ENCODE measurements at places on chromosomes 12 and 14. TPM values are rescaled to one million over a fixed set of nuclear protein-coding genes. Genes with fewer than 3 reads are reported as not detected.
A peak's percentile ranks its signal among the peaks of the same experiment; 100 is the strongest.

DNA sequence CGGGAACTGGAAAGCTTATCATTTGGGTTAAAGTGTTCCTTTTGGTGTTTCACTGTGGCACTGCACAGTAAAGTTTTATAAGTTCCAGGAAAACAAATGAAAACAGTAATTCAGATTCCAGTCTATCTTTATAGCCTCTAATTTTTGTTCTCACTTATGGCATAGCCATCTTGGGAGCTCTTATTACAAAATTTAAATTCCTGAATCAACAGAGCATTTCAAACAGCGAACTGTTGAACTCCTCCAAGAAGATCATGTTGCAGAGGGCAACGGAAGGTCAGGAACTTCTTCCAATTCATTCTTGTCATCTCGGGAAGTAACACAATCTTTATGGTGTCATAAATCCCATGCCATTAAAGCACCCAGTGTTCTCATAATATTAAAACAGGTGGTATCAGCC, 229.1 kb downstream of the KCNC2 start:
- no peak for DNase-seq

DNA sequence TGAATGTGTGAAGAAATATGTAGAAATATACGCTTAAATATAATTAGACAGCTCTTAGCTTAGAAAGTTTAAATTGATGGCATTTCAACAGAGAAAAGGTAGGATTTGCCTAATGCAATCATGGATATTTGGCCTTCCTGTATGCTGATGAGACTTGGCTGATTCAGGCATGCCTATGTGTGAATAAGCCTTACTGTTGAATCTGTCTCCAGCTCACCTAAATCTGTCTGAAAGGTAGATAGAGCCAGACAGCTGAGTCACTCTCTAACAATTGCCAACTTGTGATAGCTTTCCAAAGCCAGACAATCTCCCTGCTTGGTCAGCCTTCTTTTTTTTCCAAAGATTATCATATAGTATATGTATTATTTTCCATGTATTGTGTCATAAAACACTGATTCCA, 92.8 kb upstream of the FLRT2 start:
- DNase-seq = no peak

DNA sequence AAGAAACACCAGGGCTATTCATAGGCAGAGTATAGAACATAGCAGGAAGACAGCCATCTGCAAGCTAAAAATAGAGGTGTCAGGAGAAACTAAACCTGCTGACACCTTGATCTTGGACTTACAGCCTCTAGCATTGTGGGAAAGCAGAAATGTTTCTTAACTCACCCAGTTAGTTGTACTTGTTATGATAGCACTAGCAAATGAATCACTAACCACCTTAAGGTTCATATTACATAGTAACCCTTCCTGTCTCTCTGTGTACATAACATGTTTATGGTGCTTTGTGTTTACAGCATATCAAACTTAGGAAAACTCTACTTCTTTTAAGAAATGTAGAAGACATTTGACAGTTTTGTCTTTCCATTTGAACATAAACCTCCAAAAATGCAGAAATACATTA, 1031.3 kb downstream of the FSCB start:
- DNase-seq = no peak

DNA sequence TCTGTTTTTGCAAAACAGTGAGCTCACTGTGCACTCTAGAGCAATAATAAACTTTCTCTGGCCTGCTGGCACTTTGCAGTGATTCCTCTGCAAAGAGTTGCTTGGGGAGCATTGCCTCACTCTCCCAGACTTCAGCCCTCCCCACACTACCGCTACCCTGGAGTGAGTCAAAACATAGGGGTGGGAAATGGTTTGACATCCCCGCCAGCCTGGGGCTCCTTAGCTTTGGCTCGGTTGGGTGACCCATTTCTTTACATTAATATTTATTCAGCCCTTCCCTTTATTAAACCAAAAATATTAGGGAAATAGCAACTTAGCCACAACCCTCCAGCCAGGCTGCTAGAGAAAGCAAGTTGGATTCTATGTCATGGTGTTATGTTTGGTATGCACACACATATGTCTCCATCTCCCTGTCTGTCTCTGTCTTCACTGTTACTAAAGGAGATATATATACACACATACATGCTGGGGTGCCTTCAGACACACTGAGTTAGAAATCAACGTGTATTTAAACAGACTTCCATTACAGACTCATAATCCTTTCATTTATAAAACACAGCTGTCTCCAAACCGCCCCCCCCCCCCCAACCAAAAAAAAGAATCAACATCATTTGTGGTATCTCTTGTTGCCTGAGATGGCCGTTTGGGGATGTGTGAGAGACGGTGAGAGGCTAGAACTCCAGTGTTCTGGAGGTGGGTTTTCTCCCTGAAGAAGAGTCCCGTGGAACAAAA, 3.4 kb upstream of the IRF2BPL start:
- peak; percentile 81 for DNase-seq

- DNase-seq = no peak
These were observed 104.8 kb downstream of the KIF26A start for GRCh38 chr14:104243200-104243599.

DNA sequence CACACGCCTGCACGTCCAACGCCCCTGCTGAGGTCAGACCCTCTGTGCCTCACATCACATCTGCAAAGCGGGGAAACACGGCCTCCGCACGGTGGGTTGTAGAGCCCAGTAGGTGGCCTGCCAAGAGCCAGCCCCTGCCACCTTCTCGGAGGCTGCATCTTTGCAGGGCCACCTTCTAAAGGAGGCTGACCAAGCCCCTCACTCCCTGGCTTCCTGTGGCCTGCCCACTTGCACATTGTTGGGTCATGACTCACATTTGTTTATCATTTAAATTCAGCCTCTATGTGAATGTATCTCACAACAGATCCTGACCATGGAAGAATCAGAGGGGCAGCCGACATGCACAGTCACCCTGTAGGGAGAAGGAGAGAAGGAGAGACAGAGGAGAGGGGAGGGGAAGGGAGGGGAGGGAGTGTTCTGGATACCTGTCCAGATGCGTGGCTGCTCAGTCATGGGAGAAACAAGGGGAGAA, 319.5 kb upstream of the DIO3 start:
- DNase-seq = no peak

GRCh38 chr12:47352067-47352466, 272.3 kb upstream of the AMIGO2 start:
- DNase-seq = no peak

DNA sequence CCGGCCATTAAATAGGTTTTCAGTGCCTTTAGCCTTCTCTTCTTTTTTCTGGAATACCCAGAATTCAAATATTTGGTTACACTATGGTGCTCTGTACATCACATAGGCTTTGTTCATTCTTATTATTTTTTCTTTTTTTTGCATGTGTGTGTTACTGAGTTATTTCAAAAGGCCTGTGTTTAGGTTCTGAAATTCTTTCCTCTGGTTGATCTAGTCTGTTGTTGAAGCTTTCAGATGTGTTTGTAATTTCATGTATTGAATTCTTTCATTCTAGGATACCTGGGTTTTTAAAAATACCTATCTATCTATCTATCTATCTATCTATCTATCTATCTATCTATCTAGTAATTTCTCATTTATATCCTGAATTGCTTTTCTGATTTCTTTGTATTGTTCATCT, 66.9 kb downstream of the FBXO33 start:
- DNase-seq = no peak

GRCh38 chr14:92362781-92363235, 39.8 kb downstream of the SLC24A4 start:
- no peak for DNase-seq

DNA sequence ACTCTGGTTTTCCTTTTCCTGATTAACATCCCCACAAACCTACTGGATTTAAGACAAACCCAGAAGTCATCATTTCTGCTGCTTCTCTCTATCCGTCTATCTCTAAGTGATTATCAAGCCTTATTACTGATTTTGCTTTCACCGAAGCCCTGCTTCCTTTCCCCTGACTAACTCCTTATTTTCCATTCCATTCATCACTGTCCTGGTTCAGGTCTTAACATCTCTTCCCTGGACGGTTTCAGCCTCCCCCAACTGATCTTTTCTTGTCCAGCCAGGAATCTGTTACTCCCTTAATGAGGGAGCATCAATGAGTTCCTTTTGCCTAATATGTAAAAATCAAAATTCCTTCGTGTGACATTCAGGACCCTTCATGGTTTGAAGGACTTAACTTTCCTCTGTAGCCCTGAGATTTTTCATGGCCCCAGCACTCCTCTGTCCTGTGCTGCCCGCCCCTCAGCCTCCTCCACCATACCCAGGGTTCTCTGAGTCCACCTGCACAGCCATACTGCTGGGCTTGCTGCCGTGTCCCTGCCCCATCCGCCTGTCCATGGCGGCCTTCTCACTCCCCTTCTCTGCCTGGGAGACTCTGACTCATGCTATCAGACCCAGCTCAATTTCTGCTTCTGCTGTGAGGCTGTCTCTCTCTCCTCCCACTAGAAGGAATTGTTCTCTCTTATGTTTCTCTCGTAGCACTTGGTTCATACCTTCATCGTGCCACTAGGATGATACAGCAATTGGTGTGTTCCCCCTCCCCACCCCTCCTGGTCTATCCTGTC, 167.8 kb upstream of the HIF1A start:
- no peak for DNase-seq

GRCh38 chr14:71734076-71734475, 198.2 kb upstream of the RGS6 start:
- no peak for DNase-seq

- peak; percentile 20 for DNase-seq
These were observed 720.8 kb upstream of the FLRT2 start for GRCh38 chr14:84809158-84809557.

GRCh38 chr14:40164083-40164482, 731.9 kb upstream of the FBXO33 start:
- DNase-seq = no peak

DNA sequence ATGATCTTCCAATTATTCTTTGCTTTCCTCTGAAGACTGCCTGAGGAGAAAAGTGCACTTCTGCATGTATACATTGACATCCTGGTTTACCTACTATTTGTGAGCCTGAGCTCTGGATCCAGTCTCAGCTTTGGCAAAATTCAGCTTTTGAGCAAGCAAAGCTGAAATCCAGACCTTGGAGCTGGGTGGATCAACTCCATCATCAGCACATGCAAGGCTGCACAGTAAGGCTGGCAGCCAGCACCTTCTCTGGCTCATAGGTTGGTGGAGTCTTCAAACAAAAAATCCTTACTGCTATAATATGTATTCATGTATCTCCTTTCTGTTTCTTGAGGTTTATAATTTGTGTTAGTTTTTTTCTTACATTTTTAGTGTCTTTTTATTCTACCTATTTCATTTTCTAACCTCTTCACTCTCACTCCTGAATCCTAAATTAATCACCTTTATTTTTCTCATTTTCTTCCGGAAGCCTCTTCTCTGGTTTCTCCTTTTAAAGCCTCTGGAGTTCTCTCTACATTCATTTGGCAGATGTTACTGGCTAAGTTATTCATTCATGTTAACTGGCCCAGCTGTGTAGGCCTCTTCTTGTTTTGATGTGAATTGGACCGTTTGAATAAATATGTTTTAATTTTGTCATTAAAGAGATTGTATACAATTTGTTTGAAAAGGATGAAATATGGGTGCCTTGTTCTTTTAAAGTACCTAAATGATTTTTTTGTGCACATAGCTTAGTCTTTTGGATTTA, 224.8 kb downstream of the DACT1 start:
- no peak for DNase-seq

DNA sequence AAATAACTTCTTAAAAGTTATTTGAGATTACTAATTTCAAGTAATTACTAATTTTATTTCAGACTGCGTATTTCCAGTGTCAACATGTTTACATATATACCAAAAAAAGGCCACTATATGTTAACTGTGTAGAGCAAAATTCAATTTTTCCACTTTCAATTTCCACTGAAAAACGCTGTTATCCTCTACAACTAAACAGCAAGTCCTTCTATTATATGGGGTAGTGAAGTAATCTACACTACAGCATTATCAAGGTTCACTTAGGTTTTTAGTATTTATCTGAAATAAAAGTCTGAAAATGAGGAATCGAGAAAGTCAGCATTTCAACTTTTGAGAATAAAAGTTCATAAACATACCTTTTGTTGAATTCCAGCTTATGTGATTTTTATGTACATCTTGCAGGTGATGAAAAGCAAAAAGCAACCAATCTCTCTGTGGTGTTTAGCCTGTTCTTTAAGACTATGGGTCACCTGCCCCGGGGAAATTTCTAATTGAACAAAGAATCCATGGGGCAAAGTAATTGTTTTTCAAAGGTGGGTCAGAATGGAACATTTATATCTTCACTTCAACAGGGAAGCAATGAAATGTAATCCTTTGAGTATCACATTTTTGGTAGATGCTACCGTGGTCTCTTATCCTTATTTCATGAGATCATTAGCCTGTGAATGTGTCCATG, 3.3 kb downstream of the BTG1 start:
- no peak for DNase-seq

- DNase-seq = peak; percentile 46
These were observed 58.9 kb upstream of the EEA1 start for GRCh38 chr12:92987846-92988621.

GRCh38 chr14:34062353-34062973, 111.6 kb upstream of the EGLN3 start:
- DNase-seq = no peak

DNA sequence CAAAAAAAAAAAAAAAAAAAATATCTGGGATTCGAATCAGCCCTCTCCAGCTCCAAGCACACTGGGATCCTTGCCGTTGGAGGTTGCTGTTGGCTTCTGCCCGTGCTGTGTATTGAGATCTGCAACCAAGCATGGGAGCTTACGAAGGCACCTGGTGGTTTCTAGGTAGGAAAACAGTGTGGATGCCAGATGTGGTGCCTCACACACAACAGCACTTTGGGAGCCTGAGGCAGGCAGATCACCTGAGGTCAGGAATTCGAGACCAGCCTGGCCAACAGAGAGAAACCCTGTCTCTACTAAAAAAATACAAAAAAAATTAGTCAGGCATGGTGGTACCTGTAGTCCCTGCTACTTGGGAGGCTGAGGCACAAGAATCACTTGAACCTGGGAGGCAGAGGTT, 47.4 kb downstream of the ATF7 start:
- DNase-seq = no peak

- no peak for DNase-seq
These were observed 12.7 kb downstream of the OSBPL8 start for GRCh38 chr12:76546889-76547288.

DNA sequence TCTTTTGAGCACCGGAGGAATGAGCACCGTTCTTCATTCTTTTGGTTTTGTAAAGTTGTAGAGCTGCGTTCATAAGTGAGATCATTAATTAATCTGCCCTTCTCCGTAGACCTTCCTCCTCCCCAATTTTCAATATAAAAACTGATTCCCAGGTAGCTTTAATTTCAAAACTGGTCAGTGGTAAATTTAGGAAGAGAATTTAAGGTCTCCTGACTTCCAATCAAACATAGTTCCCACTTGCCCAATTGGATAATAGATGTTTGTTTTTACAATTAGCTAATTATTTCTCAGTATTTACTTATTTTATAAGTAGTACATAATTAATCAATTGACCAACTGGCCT, 27.2 kb upstream of the YBX3 start:
- no peak for DNase-seq

- no peak for DNase-seq
These were observed 21.1 kb upstream of the C14orf180 start for GRCh38 chr14:104558231-104559027.

Gene LRFN5
- total RNA-seq = 0.58 TPM

Gene KRT77
- not detected for total RNA-seq

Gene TMTC1
- total RNA-seq = 34.0 TPM

Gene PDE3A
- 47.3 TPM for total RNA-seq

Gene TEAD4
- total RNA-seq = 8.4 TPM

Gene B3GNT4
- total RNA-seq = 0.58 TPM

Gene CLEC4D
- not detected for total RNA-seq

Gene RNASE13
- 0.18 TPM for total RNA-seq

Data from stomach (tissue), 19 donors.